ENCODE measurements at places on chromosomes 5 and 9.

GRCh38 chr9:4829969-4830368, 37.2 kb downstream of the RCL1 start:
- no peak for DNase-seq

DNA sequence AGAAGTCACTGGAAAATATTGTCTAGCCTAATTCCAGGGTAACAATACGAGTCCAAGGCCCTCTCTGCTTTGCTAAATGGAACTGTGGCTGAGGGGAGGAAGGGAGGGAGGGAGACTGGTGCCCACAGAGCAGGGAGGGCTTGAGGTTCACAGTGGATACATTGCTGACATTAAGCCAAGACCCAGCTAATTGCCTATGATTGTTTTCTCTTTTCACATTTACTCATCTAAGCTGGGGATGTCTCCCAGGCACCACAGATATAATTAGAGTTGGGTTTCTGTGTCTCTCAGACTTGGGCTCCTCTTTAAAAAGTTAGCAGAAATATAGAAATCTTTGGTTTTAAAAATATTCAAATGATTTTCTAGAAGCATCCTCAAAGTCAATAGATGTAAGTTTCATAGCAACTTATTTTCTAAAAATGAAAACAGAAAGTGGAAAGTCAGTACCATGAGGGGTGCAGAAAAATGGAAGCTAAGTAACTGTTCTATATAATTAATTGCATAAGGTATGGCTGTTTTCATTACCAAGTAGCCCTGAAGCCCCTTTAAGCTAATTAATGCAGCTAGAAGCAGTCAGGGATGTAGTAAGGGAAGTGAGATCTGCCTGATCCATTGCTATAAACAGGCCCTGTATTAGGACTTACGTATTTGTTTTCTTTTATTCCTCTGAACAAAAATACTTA, 259.8 kb downstream of the NDUFS4 start:
- no peak for DNase-seq

GRCh38 chr5:171421331-171422262, 2.1 kb downstream of the FGF18 start:
- no peak for DNase-seq

- peak; percentile 55 for DNase-seq
These were observed 84.0 kb downstream of the ACER2 start for GRCh38 chr9:19492775-19493173.

DNA sequence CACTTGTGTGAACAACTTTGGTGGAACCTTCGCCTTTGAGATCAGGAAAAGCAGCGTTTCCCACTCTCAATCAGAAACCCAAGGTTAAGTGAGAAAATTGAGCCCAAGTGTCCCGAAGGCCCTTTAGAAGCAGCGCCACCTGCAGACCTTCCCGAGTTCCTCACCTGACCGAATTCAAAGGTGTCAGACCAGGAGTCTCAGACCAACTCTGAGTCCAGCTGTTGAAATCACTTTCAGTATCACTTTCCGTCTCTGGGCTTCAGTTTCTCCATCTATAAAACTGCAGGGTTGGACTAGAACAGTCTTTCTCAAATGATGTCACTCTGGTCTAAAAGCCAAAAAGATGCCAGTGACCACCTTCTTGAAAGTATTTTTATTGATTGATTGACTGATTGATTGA, 31.7 kb upstream of the GRHPR start:
- DNase-seq = no peak

- DNase-seq = peak; percentile 61
These were observed 31.1 kb upstream of the ADAMTSL1 start for GRCh38 chr9:18442629-18443491.

DNA sequence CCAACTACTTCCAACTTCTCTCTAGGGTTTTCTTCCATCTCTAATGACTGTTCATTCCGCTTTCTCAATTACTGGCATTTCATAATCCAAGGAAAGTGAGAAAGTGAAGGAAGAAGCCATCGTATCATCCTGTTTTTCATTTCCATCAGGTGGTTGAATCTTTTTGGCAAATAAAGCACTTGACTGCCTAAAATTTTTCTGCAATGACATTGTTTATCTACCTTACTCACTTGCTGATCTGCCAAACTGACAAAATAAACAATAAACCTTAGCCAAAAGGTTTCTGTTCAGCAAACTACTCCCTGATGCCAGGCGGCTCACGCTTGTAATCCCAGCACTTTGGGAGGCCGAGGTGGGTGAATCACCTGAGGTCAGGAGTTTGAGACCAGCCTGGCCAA, 18.4 kb downstream of the FNBP1 start:
- DNase-seq = no peak

DNA sequence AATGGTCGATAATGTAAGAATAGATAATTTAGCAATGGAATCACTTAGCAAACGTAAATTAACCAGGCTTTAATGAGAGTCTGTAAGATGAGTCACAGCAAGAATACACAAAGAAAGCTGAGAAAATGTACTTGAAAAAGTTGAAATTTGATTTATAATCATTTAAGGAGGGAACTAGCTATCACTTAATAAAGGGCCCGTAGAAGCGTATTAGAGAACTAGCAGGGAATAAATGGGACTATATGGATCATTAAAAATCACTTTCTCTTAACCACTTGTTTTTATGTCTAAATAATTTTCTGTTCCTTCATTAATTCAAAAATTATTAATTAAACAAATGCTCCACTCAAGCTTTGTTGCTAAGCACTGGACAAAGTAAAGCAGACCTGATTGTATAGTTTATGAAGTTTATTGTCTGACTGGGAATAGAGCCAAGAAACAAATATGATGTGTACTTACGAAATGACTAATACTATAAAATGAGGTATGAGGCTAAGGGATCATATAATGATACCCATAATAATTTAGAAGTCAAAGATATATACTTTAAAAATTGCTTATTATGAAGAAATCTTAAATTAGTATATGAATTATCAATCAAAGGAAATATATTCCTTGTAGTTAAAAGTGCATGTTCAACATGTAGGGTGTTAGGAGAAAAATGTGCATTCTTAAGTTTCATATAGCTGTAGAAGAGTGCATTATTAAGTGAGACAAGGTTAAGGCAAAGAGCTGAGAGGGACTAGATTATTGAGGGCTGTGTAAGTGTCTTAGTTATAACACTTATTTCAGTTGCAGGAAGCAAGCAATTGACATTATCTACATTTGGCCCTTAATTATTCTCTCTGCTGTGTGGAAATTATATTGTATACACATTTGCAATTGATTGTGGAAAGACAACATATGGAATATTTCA, 196.8 kb downstream of the PRDM9 start:
- no peak for DNase-seq

DNA sequence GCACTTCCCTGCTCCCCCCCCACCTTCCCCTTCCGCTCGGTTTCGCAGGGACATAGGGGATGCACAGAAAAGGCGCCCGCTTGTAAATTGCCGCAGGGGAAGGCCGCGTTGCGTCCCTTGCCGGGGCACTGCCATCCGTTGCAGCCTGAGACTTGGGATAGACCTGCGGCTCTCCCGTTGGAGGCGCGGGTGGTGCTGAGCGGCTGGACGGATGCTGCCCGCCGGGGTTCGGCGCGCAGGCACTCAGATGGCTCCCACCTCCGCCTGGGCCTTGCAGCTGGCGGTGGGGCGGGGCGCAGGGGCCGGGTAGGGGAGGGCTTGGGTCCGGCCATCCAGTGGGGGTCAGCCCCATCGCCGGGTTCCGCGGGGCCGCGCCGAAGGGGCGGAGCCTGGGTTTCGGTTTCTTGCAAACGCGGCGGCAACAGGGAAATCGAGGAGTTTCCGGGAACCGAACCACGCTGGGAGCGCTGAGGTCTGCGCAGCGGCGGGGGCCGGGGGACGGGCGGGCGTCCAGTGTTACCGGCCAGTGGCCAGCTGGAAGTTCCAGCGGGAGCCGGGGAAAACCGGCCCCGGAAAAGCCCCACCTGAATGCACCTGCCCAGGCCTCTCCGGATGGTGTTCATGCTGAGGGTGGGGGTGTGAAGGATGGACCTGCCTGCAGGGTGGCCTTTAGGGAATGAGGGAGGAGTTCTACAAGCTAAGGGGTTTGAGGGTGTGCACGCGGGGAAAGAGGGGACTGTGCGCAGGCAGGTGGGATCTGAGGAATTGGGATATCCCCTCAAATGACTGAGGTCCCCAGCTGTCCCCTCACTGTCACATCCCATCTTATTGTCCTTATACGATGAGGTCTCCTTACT, 6.3 kb upstream of the IRF1 start:
- DNase-seq = peak; percentile 70

- DNase-seq = no peak
These were observed 96.5 kb upstream of the RPS23 start for GRCh38 chr5:82374637-82375036.

DNA sequence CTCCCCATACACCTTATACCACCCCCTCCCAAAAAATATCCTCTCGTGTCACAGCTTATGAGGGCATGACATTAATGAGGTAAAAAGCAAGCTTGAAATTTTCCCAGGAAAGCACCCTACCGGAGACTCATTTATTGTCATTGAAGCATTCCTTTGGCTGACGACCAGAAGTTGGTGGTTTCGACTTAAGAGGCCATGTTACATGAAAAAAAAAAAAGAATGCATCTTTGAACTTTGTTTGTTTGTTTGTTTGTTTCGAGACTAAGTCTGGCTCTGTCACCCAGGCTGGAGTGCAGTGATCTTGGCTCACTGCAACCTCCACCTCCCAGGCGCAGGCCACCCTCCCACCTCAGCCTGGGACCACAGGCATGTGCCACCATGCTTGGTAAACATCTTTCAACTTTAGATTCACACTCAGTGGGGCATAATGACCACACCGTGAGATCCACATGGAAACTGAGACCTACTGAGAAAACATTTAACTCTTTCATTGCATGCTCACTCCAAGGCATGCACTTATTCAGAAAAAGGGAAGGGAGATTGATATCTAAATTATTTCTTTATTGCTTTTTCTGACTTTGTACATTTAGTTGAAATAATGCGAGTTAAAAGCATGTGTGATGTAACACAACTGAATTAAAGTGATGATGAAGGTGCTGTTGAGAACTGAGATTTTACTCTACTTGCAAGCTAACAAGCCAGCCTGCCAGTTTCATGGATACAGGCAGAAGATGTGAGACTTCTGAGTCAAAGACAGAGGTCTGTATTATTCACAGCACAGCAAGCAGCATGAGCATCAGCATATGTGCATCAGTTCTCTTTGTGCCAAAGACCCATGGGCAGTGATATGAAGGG, 5.1 kb upstream of the RAB14 start:
- DNase-seq = no peak

DNA sequence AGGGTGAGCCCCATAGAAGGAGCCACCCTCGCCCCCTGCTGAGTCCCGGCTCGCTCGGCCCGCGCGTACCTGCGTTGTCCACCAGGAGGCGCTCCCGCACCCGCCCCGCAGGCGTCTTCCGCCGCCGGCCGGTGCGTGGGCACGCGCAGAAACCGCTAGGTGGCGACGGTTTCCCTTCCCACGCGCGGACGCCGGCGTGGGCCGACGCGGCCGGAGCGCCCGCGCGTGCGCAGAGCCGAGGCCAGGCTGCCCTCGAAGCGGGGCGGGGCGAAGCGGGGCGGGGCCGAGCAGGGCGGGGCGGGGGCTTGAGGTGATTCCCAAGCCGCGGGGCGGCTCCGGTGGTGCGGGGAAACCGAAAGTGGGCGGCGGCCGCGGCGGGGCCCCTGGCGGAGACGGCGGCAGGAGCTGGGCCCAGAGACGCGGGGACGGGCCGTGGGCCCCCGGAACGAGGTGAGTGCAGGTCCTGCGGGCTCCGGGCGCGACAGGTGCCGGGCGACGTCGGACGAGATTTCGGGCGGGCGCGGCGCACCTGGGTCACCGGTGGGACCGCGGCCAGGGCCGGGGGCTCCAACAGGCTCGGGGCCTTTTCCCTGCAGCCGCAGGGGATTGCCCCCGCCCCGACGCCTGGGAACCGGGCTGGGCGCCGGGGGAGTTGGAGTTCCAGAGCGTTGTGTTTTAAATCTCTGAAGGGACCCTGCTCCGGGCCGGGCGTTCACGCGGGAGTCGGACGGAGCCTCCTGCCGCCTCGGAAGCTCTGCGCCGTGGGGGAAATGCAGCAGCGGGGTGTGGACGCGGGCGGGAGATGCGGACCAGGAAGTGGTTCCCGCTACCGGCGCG, at the start of gene TDRD7:
TDRD7 (plus strand) TSS at position 308 of the 837 bp plus-strand sequence. CDS start 16,370 bp downstream, outside the sequence.
- DNase-seq = peak; percentile 63

- DNase-seq = no peak
These were observed 7.4 kb downstream of the MEF2C start for GRCh38 chr5:88875341-88876234.

- DNase-seq = no peak
These were observed 200.9 kb downstream of the GADD45G start for GRCh38 chr9:89805571-89806292.

DNA sequence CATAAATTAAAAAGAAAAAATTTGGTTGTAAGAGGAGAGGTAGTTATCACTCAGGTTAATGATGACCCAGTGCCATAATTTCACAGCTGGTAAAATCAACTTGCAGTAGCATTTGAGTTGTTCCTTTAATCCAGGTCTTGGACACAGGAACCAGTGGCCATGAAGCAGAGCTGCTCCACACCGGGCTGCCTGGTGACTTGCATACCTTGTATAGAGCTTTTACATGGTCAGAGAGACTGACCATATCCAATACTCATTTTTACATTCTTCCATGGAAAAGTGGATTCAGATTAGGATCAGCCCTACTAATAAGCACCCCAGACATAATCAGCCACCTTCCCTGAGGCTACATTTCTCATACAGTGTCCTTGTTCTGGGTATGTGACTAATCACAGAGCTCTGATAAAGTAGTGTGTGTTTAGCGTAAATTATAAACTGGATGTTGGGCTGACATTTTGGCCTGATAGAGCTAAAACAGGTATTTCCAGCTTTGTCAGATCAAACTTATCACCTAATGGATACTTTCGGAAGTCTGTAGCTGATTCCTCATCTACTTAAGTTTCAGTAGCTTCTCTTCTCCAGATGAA, 77.0 kb upstream of the ZSWIM6 start:
- DNase-seq = no peak

GRCh38 chr5:130966990-130967525, 198.0 kb downstream of the HINT1 start:
- DNase-seq = no peak

DNA sequence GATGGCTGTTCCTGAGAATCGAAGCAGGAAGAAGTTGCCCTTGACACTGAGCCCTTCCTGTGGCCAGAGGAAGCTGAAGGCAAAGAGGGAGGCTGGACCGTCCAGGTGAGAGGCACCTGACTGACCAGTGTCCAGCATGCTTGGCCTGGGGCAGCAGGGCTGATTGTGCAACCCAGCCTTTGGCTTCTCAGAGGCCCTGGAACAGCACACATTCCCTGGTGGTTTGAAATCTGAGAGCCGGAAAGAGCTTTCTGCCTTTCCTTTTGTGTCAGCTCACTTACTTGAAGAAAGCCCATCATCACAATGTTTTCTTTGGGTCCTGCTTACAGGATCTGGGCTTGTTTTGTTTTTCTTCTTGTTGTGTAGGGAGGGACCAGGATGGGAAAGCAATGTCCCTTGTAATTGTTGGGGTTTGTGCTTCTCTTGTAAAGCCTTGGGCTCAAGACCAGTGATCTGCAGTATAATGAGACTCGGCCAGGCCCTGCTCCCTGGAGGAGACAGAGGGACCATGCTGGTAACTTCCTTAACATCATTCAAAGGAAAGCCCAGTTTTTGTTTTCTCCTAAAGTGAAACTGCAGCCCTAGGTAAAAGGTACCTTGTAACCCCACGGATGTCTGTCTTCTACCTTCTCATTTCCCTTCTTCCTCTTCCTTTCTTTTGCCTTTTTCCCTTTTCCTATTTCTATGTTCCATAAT, 213.7 kb downstream of the NXNL2 start:
- DNase-seq = no peak

GRCh38 chr9:107142896-107143603, 140.0 kb upstream of the RAD23B start:
- no peak for DNase-seq

GRCh38 chr9:134812343-134812673, 68.3 kb upstream of the FCN2 start:
- DNase-seq = no peak

- DNase-seq = no peak
These were observed 114.6 kb upstream of the LRRTM2 start for GRCh38 chr5:138989720-138990119.
